ENCODE measurements at places on chromosomes 7 and 10.
A peak's percentile ranks its signal among the peaks of the same experiment; 100 is the strongest.

DNA sequence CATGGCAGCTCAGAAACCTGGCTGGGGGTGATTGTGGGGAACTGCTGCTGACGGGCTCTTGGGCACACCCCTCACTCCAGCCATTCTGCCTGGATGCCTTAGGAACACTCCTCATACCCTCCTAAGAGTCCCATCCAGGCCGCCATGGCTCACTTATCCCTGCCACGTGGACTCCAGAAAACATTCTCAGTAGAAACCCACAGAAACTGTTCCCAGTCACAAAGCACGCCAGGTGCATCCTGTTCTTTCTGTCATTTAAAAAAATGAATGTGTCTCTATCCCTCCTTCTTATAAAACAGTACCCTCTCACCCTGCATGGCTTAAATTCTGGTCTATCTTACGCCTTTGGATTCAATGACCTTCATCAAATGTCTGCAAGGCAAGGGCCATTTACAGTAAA is 177.7 kb downstream of the CUX1 start:
- DNase-seq: no peak

- DNase-seq: peak; percentile 46
These were observed 38.6 kb downstream of the CLRN3 start for GRCh38 chr10:127853868-127854768.

- no peak for DNase-seq
These were observed 747.5 kb downstream of the NRG3 start for GRCh38 chr10:82622479-82622878.

GRCh38 chr10:113015201-113015600 is 65.2 kb downstream of the TCF7L2 start:
- no peak for DNase-seq

GRCh38 chr10:122352817-122353525 is 21.5 kb upstream of the PLEKHA1 start:
- no peak for DNase-seq

DNA sequence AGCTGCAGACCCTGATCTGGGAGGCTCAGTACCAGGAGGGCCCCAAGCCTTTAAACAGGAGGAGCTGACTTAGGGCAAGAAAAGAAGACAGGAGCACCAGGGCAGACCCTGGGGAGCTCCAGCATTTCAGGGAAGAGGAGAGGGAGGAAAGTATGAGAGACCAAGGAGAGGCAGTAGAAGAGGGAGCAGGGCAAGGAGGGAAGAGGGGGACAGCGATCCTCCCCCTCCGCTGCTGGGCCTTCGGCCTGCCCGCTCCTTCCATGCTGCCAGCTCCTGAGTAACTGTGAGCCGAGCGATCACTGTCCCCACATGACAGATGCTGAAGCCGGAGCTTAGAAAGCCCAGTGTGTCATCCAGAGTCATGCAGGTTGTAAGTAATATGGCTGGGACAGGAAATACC is 65.9 kb downstream of the ALOX5 start:
- no peak for DNase-seq

GRCh38 chr7:116111475-116111874 is 80.9 kb upstream of the TFEC start:
- no peak for DNase-seq

DNA sequence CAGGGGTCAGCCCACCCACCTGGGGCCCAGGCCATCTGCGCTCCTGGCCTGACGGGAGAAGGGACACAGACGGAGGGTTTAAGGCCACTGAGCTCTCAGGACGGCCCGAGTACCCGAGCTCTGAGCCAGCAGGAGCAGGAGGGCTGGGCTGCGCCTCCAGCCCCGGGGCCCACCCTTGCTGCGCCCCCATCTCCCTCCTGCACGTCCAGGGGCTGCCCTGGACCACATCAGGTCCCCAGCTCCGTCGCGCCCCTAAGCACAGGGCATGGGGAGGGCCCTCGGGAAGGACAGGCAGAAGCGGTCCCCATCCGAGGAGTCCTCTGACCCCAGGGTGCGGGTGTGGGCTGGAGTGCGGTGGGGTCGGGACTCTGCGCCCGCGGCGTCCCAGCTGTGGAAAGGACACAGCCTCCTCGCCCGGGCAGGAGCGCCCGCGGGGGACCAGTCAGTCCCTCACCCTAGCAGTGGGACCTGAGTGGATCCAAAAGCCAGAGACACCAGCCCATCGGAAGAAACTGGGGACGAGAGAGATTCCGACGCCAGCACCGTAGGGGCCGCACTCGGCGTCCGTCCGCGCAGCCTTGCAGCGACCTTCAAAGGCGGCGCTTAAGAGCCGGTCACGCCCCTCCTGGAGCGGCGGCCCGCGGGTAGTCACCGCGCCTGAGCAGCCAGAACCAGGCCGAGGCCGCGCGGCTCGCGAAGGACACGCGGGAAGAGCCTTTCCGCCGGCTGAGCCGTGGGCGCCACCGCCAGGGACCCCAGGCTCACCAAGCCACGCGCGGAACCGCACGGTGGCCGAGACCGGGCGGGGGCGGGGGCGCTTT is 15.9 kb downstream of the CAMK2B start:
- no peak for DNase-seq

- no peak for DNase-seq
These were observed 99.3 kb upstream of the DDC start for GRCh38 chr7:50664461-50664922.

DNA sequence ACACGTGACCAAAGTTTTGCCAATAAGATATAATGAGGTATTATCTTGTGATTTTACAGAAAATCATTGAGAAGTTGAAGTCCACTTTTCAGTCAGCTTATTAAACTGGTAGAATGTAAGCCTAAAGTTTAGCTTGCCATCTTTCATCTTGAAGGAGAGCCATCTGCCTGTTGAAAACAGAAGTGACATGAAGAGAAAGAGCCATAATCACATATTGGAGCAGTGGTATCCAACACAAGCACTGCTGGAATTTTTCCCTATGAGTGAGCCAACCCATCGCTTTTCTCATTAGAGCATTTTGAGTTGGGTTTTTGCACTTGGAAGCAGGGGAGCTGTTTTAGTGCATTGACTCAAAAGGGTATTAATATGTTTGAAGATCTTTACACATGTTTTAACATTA is 117.6 kb upstream of the FERD3L start:
- peak; percentile 12 for DNase-seq
